ENCODE measurements at places on chromosomes 12 and 14.

- no peak for DNase-seq
Observed at GRCh38 chr12:123886931-123887582, 85.6 kb downstream of the CCDC92 start.

DNA sequence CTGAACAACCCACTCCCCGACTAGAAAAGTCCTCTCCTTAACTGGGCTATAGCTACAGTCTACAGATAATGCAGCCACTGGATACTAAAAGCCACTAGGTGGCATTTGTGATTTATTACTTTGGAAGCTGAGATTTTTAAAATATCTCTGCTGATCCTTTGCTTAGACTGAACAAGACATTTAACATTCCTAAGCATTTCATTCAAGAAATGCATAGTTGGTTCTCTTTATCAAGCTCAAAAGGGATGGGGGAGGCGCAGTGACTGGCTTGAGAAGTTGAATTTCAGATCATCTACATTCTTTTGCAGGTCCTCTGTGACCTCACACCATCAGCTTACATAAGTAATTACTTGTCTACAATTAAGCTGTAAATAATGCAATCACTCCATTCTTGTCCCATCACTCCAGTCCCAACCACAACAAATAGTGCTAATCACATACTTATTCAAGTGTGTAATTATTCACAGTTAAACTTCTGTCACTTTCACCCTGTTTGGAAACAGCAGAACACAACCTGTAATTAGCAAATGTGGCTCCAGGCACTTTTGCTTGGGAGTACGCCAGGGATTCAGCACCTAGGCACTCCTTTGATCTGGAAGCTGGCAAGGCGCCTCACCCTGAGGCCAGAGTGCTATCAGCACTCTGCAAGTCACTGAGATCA is 203.6 kb downstream of the NOVA1 start:
- no peak for DNase-seq

DNA sequence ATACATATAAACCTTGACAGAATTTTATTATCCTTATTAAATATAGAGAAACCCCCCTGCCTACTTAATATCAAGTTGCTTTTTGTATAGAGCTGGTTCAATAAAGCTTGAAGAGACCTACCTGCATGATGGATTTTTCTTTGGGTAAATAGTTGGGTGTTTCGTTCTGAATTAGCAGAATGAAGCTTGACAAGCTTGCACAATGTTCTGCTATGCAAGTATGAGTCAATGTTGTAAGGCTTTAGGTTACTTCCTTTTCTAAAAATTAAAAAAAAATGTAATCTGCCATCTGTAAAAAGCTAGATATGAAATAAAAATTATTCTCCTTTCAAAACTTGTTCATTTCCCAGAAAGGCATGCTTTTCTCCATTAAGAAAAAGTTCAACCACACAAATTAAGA is 1662.6 kb upstream of the SEL1L start:
- DNase-seq, result no peak

GRCh38 chr12:52353766-52354165 is 13.5 kb downstream of the KRT85 start:
- no peak for DNase-seq

GRCh38 chr12:25997201-25997963 is 38.9 kb downstream of the RASSF8 start:
- no peak for DNase-seq

- DNase-seq, result no peak
Observed at GRCh38 chr14:64500088-64500487, 3.5 kb downstream of the ZBTB25 start.

GRCh38 chr14:68696266-68696665 is 96.6 kb downstream of the ZFP36L1 start:
- DNase-seq, result no peak

- DNase-seq, result no peak
Observed at GRCh38 chr14:36021591-36022320, 154.8 kb downstream of the PTCSC3 start.

GRCh38 chr12:57029457-57029856 is 13.1 kb upstream of the TAC3 start:
- no peak for DNase-seq

DNA sequence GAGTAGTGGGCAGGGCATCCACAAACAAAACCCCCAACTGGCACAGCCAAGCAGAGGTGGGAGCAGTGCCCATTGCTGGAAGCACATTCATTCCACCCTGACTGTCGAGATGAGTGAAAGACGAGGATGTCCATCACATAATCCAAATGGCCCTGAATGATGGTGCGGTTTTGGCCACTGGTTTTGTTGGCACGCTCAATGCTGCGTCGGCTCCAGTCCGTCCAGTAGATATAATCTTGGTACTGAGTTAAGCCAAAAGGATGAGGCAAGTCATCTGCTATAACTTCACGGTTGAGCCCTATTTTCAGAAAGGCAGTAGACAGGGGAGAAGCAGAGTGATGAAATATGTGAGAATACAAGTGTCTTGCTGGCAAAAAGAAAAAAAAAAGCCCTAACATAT is 88.1 kb downstream of the BCL2L14 start:
- DNase-seq, result no peak

DNA sequence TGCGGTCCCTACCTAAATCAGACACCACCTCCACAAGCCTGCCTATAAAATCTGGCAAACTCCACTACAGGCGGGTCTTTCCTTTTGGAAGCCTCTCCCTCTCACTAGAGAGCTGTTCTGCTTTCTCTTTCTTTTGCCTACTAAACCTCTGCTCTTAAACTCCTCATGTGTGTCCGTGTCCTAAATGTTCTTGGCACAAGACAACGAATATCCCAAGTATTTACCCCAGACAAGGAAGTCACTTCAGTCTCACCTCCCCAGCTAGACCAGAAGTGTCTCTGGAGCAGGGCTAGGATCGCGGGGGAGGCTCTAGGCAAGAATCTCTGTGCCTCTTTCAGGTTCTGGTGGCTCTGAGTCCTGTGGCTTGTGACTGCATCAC is 37.2 kb upstream of the FICD start:
- no peak for DNase-seq

DNA sequence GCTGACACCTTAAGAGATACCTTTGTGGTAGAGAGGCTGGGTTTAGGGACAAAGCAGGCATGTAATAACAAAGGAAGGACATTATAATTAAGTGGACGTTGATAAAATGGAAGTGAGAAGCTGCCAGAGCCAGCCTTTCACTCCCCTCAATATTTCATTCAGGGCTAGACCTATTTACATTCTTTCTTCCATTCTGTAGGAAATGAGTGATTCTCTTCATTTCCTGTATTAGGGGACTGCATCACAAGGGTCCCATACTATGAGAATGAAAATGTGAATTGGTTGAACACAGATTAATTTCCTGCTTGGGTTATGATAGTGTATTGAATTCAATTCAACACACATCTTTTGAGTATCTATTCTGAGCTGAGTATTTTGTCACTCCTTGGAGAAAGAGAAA is 143.0 kb downstream of the OTOGL start:
- DNase-seq, result no peak

GRCh38 chr12:57214398-57214781 is 2.2 kb upstream of the NXPH4 start:
- DNase-seq, result no peak

DNA sequence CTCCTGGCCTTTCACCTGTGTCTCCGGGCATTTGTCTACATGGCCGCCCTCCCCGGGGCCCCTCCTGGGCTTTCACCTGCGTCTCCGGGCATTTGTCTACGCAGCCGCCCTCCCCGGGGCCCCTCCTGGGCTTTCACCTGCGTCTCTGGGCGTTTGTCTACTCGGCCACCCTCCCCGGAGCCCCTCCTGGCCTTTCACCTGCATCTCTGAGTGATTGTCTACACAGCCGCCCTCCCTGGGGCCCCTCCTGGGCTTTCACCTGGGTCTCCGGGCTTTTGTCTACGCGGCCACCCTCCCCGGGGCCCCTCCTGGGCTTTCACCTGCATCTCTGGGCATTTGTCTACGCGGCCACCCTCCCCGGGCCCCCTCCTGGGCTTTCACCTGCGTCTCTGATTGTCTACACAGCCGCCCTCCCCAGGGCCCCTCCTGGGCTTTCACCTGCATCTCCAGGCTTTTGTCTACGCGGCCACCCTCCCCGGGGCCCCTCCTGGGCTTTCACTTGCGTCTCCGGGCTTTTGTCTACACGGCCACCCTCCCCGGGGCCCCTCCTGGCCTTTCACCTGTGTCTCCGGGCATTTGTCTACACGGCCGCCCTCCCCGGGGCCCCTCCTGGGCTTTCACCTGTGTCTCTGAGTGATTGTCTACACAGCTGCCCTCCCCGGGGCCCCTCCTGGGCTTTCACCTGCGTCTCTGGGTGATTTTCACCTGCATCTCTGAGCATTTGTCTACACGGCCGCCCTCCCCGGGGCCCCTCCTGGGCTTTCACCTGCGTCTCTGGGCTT is 68.0 kb upstream of the GALNT9 start:
- DNase-seq, result no peak

DNA sequence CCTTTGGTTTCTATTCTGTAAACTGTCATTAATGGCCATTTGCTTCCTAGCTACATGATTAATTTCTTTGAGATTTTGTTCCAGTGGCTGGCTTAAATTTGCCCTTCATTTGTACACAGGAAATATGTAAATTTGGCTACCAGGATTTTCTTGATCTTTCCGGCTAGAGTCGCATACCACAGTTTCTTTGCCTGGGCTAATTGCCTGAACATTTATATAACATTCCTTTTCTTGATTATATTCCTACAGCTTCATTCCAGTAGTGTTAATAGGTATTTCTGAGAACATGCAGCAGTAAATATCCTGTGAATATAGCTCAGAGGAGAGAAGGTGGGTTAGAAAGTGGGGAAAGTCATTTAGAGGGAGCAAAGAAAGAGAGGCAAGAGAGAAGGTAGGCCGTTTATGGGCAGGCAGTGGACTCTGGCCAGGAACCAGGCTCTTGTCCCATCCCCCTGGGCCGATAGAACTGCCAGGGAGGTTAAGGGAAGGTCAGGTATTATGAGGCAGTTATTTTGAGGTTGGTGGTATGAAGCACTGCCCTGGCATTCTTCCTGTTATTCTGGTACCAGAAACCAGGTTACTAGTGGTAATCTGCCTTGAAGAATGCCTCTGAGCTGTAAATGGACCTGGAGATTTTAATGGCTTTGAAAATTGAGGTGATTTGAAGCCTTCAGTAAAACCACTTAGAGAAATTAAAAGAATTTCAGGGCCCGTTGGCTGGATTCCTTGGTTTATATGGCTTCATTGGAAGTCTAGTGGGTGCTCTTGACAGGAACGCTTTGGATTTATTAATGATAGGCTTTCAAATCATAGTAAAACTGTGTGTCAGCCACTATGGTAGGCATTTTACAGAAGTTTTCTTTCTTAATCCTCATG is 4.4 kb downstream of the RNF10 start:
- no peak for DNase-seq

DNA sequence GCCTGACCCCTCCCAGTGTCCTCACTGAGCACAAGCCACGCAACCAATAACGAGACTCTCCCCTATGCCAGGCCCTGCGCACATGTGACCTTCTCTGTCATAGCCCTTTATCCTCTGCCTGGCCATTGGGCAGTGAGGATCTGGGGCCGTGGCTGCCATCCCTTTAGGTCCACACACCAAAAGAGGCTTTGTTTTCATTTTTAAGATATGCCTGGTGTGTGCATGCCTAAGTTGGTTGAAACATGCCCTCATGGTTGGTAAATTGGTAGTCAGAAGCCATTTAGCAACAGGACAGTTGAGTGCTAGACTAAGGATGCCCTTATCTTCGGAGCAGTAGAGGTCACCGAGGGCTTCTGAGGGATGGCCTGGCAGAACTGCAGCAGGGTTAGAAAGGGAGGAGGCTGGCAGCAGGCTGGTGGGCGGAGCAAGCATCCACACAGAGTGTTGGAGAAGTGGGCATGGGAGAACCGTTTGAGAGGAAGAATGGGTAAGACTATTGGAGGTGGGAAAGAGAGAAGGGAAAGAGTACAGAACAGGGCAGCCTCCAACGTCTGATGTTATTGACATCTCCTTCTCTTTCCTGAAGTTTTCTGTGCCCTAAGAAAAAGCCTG is 75.1 kb downstream of the SLC24A4 start:
- no peak for DNase-seq

GRCh38 chr12:71828813-71829212 is 10.7 kb upstream of the TBC1D15 start:
- DNase-seq, result no peak

GRCh38 chr12:51437431-51437830 is 12.8 kb downstream of the SLC4A8 start:
- no peak for DNase-seq

- no peak for DNase-seq
Observed at GRCh38 chr12:13099066-13099843, 4.2 kb downstream of the GSG1 start.

GRCh38 chr14:81272317-81272716 is 51.6 kb upstream of the GTF2A1 start:
- no peak for DNase-seq

GRCh38 chr12:31363831-31364230 is 37.9 kb upstream of the SINHCAF start:
- DNase-seq, result no peak

- DNase-seq, result no peak
Observed at GRCh38 chr14:41605550-41606281, 960 bp upstream of the LRFN5 start.

GRCh38 chr14:100762089-100762515 is 35.4 kb downstream of the DLK1 start:
- DNase-seq, result no peak

GRCh38 chr12:57240066-57240921 is 10.7 kb downstream of the STAC3 start:
- DNase-seq, result no peak

- no peak for DNase-seq
Observed at GRCh38 chr12:13980538-13981295, 685 bp downstream of the GRIN2B start.

DNA sequence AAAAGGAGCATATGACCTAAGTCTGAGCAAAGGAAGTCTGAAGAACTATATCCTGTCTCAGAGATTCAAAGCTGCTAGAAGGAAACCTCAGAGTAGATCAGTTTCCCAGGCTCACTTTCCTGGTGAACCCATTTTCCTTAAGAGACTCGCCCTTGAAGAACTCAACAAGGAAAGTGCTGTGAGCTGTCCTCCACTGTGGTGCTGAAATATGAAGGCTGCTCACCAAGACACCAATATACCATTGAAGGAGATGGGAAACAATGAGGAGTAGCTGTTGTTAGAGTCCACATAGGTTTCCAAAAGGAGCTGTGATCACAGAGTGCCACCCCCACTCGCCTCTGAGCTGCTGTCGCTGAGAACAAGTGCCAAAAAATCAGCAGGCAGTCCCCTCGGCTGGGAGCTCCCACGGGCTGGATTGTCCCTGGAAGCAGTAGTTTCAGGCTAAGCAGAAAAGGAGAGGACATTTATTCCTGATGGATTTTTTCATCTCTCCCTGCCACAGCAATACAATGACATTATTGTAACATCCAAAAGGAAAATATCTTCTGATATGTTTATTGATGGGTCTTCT is 282.1 kb downstream of the RPS29 start:
- DNase-seq, result no peak

GRCh38 chr14:72633551-72633950 is 260.4 kb downstream of the DPF3 start:
- no peak for DNase-seq

- DNase-seq, result no peak
Observed at GRCh38 chr12:104404781-104405180, 52.0 kb upstream of the CHST11 start.

DNA sequence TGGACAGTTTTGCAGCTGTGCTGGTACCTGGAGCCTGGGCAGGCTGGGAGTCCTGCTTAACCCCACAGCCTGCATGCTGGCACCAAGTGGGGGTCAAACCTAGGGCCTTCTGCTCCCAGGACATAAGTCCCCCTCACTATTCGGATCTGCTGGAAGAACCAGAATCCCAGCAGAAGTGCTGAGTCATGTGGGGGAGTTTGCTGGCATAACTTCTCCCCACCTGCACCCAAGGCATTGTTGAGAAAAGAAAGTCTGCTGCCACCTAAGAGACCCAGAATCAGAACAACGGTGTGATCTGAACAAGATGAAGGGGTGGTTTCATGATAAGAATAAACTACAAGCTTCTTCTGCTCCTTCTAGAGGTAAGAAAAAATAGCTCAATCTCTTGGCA is 102.7 kb downstream of the RBM19 start:
- no peak for DNase-seq
